ENCODE measurements at places on chromosomes 6 and 20. TPM values are rescaled to one million over a fixed set of nuclear protein-coding genes. Genes with fewer than 3 reads are reported as not detected.

- peak; percentile 76 for DNase-seq
These were observed 107.8 kb upstream of the SHLD1 start for GRCh38 chr20:5642155-5642981.

- DNase-seq: no peak
These were observed 255.4 kb downstream of the GMPR start for GRCh38 chr6:16493802-16494201.

DNA sequence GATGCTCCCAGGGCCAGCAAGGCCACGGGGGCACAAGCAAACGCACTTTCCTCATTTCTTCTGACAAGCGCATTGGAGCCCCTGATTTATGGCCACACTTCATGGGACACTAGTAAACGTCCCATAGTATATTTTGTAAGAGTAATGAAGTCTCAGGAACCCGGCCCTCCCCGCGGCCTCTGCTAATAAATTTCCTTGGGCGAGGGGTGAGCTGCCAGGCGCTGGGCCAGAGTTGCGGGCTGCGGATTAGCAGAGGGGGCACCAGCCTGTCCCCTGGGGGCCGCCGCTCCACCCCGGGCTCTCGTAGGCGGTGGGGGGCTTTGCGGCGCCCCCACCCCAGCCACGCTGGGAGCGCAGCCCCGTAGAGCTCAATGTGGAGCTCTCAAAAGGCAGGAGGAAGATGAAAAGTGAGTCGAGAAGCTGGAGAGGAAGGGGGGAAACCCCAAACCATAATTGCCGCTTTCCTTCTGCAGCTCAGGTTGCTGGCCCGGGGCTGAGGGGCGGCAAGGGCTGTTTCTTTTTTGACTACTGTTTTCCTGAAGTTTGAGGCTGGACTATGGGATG is 173.6 kb downstream of the CDC5L start:
- DNase-seq: peak; percentile 76

- no peak for DNase-seq
These were observed 152.4 kb downstream of the ADAT2 start for GRCh38 chr6:143298071-143298470.

DNA sequence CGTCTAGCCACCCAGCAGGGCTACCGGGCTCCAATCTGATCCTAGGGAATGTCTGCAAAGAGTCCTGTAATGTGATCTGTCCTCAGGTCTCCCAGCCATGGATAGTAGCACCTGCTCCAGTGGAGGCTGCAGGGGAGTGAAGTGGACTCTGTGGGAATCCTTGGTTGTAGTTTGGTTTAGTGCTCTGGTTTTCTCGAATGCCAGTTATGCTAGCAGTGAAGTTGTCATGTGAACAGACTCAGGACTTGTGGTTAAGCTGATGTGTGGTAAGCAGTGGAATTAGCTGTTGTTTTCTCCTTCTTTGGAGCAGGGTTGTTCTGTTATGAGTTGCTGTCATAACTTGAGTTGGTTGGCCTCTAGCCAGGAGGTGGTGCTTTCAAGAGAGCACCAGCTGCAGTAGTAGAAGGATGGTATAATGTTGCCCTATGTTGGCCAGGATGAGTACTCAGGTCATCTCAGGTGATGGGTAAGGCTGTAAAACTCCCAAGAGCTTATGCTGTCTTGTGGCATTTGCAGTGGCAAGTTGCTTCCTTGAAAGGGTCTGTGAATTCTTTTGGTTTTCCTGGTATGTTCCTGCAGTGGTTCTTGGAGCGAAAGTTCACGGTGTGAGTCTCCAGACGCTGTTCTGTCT is 390.2 kb downstream of the UTRN start:
- peak; percentile 63 for DNase-seq

DNA sequence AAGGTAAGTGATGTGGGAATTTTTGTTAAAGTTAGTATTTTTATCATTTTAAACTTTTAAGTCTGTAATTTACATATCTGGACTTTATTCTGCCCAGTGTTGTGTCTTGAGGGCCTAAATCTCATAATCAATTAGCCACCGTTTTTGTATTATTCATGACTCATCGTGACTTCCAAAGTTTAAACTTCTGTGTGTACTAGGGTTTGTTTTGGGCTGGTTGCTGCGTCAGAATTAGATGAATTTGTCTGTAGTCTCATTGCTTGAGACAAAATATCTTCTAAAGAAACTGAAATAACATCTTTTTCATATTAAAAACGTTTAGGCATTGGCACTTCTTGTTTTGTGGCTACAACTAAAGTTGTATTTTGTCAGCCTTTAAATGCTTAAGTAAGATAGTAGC is 41.3 kb downstream of the CDYL start:
- DNase-seq: no peak

- DNase-seq: peak; percentile 36
These were observed 81.4 kb downstream of the JARID2 start for GRCh38 chr6:15327271-15327670.

- no peak for DNase-seq
These were observed 35.1 kb downstream of the TPD52L1 start for GRCh38 chr6:125188594-125189203.

- no peak for DNase-seq
These were observed 130.0 kb downstream of the TSHZ2 start for GRCh38 chr20:53101992-53102760.

DNA sequence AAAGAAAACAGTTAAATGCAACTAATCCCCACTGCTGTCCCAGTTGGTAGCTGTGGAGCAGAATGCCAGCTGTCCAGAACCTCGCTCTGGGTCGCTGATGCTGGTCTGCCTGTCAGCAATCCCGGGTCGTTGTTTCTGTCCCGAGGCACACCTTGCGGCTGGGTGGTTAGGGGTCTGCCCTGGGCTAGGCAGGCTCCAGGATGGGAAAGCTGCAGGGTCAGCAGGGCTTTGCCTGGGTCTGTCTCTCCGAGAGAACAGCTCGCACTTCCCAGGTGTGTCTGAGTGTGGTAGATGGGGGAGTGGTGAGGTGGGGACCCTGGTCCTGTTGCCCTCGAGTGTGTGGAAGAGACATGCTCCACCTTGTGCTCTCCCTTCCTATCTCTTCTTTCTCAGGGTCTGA is 261.2 kb downstream of the CLIC5 start:
- peak; percentile 27 for DNase-seq

DNA sequence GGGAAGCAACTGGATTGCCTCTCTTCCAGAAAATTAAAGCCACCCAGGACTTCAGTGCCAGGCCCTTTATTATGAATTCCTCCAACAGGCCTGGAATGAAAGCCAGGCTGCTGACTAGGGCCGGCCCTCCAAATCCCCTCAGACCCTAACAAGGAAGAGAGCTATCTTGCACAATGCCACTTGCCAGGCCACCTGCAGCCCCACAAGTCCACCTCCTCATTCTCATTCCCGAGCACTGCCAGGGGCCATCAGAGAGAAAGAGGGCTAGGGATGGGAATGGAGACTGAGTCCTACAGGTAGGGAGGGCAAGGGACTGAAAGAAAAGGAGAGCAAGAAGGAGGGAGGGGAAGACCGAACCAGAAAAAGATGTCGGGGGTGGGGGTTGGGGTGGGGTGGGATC is 86.5 kb downstream of the MRPL14 start:
- no peak for DNase-seq

DNA sequence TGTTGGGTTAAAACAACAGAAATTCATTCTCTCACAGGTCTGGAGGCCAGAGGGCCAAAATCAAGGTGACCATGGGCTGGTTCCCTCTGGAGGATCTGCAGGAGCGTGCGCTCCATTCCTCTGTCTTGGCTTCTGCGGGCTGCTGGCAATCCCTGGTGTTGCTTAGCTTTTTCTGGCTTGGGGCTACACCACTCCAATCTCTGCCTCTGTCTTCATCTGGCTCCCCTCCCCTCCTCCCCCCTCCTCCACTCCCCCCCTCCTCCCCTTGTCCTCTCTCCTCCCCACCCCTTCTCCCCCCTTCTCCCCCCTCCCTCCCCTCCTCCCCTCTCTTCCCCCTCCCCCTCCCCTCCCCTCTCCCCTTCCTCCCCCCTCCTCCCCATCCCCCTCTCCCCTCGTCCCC is 321.3 kb upstream of the ARID1B start:
- no peak for DNase-seq

DNA sequence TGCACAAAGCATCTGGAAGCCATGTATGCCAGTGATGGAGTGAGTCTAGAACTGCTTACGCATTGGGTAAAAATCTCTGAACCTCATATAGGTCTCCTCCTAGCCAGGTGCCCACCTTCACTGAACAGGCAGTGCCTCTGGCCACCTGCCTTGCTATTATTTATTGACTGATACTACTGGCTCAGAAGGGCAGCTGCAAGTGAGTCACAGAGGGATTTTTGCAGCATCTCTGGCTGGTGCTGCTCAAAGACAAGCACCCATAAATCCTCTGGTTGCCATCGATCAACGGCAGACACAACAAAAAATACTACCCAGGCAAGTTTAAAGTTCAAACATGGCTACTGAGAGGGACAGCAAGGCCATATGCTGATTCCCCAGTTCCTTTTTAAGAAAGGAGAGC is 279.4 kb downstream of the UBE3D start:
- no peak for DNase-seq

GRCh38 chr20:37839955-37840354 is 63.0 kb upstream of the VSTM2L start:
- no peak for DNase-seq

- DNase-seq: no peak
These were observed 26.1 kb upstream of the NKAIN2 start for GRCh38 chr6:123777563-123777962.

- DNase-seq: no peak
These were observed 11.2 kb upstream of the MMP24 start for GRCh38 chr20:35215066-35215956.

GRCh38 chr6:111469543-111469942 is 13.5 kb downstream of the REV3L start:
- no peak for DNase-seq

DNA sequence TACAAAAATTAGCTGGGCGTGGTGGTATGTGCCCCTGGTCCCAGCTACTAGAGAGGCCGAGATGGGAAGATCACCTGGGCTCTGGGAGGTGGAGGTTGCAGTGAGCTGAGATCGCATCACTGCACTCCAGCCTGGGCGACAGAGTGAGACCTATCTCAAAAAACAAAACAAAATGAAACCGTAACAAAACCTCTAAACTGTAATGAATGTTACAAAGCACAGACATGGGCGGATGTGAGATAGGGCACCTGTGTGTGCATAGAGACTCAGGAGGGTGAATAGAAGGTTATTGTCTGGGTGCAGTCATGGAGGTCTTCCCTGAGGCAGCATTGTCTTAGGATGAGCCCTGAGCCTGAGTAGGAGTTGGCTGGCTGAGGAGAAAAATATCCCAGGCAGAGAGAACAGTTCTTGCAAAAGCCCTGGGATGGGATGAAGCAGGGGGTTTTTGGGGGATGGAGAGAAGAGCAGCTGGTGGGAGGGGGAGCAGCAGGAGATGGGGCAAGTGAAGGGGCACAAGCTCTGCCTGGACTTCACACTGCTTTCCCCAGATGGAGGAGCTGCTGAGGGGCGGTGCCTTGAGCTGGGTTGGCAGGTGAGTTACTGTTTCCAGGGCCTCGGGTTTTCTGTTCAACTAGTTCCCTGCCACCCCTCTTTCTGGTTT is 5.2 kb downstream of the BCAS4 start:
- no peak for DNase-seq

DNA sequence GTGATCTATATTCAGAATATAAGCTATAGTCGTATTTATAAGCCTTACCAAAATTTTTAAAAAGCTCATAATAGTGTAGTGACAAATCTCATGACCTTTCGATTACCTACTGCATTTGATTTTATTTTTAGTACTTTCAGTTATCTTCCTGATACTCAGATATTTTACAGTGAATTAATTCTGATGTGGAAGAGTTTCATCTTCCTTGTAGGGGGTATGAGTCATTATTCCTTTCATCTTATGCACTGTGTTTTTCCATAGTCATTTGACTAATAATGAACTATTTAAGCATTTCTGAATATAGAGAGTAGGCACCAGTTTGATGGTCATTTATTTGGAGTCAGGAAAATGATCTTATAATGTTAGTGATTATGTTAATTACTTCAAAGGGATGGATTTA is 36.4 kb downstream of the HDGFL1 start:
- DNase-seq: no peak

- no peak for DNase-seq
These were observed 9.1 kb upstream of the ZNF133 start for GRCh38 chr20:18279242-18279641.

GRCh38 chr6:54516321-54516720 is 208.1 kb downstream of the TINAG start:
- DNase-seq: no peak

DNA sequence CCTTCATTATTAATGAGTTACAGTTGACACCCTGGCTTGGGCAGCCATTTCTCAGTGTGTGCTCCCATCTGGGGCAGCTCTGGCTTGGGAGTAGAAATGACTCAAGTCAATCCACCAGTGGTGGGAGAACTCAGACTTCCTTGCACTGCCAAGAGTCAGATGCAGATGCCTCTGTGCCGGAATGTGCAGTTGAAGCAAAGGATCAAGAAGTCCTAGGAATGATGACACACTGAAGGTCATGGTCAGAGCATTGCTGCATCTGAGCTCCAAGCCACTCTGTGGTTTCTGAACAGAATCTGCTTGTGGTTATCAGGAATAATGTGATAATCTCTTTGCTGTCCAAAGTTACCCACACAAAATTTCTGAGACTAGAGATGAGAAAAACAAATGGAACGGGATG is 19.5 kb upstream of the PAX1 start:
- no peak for DNase-seq

DNA sequence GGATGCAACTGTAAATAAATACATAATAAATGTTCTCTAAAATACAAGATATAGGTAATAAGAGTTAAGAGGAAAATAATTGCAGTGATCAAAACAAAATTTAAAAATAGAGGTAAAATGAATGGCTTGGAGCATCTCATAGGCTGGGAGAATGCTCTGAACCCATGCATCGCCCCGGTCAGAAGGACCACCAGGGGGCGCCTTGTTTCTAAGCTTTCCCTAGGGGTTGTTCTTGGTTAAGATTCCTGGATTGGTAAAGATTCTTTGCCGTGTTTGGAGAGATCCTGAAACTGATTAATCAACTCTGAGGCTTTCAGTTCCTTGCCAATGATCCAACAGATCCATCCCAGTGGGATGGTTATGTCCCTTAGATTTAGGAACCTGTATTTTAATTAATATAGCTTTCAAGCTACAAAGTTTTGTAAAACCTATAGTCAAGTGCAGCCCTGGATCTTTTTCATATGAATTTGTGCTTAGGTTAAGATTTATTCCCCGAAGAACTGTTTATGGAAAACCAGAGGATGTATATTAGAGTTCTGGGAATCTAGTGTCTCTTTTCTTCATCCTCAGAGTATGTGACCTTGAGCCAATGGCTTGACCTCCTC is 45.3 kb upstream of the PRELID3B start:
- DNase-seq: peak; percentile 84

GRCh38 chr6:132068766-132069165 is 117.6 kb upstream of the CCN2 start:
- DNase-seq: no peak

GRCh38 chr20:53328961-53329360 is 264.7 kb downstream of the ZNF217 start:
- DNase-seq: no peak

TMEM217 gene
- total RNA-seq: 0.67 TPM

TCF21 gene
- 57.7 TPM for total RNA-seq

FAM120B gene
- total RNA-seq: 30.2 TPM

PRR3 gene
- 9.1 TPM for total RNA-seq

CRISP1 gene
- not detected for total RNA-seq

C20orf96 gene
- 8.4 TPM for total RNA-seq

PARD6B gene
- total RNA-seq: 51.3 TPM

DEFB127 gene
- total RNA-seq: not detected

RALGAPA2 gene
- total RNA-seq: 95.3 TPM

ZSWIM3 gene
- 4.9 TPM for total RNA-seq

CST4 gene
- total RNA-seq: not detected

SCRT2 gene
- not detected for total RNA-seq
